ENCODE measurements at places on chromosomes 4 and X.
A peak's percentile ranks its signal among the peaks of the same experiment; 100 is the strongest.

- DNase-seq = no peak
Measured at GRCh38 chr4:184668511-184669114, 19.1 kb downstream of the PRIMPOL start.

DNA sequence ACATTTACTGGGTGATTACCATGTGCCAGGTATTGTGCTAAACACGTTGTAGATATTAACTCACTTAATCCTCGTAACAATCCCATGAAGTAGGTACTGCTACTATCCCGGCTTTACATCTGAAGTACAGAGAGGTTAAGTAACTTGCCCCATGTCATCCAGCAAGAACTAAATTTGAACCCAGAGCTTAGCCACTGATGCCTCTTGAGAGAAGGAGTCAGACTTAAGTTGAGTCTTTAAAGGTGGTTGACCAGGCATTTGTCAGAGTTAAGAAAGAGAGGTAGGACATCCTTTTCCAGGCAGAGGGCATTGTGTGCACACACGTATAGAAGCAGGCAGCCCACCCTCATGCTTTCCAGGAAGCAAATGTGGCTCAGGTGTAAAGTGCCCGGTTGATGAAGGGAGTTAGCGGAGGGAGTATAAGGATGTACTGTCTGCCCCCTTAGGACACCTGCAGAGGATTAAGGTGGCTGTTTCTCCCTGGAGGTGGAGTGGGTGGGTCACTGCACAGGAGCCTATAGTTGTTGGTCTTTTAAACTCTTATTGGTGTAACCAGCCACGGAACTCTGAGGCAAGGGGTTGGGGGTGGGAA lies 335 bp upstream of the CD38 start:
- no peak for DNase-seq

GRCh38 chr4:24330573-24330972 lies 253.8 kb downstream of the DHX15 start:
- DNase-seq = no peak

DNA sequence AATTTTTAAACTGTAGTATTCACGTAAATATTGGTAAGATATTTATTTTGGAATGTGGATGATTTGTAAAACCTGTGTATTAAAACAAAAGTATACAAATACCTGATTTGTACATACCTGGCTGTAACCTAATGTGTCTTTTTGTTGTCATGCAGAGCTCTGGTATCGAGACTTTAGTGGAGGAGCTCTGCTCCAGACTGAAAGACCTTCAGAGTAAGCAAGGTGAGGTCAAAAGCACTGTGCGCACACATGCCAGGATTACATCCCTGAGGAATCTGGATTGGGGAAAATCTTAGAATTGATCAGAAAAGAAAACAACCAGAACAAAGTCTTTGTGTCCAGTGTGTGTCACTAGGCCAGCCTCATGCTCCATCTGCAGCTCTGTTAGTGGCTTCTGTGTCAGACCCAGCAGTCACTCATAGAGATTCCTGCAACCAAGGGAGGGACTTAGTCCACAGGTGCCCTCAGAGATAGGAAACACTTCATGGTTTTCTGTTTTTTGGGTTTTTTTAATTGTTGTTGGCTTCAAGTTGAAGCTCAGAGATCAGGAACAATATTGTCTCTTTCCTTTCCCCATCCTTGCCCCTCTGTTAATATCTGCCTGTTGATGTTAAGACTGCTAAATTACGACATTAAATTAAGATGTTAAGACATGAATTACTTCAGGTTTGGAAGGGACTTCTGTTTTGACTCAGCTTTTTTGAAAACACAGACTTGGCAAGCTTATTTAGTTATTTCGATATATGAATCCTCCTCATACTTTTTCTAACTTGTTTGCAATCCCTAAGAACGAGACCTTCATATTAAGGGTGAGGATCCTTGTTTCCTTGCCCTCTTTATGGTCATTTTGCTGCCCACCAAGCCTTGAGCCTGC lies 52.4 kb upstream of the TBC1D14 start:
- DNase-seq = no peak

DNA sequence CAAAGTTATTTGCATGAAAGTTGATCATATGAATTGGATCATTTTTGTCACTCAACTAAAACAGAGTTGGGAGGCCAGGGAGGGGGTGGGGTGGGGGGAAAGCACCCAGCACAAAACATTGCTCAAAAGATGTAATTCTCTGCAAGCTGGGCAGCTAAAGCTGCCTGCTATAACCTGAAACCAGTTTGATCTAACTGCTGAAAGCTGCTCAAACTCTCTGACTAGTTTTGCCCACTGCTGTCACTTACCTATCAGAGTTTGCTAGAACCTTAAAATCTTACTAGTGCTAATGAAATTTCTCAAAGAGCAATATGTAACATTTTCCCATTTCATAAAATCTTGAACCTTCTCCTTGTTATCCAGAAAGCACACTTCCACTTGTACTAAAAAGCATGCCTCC lies 10.4 kb downstream of the CXCL8 start:
- DNase-seq = no peak

DNA sequence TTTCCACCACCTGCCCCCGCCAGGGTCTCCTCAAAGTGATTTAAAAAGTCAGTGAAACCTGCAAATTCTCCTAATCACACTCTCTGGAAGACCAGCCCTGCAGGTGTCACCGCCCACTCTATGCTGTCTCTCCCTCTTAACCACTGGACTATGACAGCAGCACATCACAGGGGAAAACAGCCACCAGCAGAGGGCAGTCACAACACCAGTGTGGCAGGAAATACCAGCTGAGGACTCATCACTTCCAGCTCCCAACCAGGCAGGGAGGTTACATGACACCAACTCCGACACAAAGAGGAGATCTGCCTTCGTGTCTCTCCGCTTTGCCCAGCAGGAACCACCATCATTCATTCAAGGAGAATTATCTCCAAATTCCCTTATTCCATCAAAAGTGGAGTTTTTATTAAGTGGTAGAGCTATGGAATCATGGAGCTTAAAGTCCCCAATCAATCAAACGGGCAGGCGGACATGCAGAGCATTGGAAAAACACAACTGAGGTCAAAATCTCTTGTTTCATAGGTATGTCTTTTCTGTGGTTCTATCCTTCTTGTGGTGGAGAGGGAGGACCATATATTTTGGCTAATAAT lies 91.3 kb downstream of the NSUN7 start:
- peak; percentile 51 for DNase-seq

- no peak for DNase-seq
Measured at GRCh38 chr4:109559625-109559982, 442 bp upstream of the MCUB start.

- no peak for DNase-seq
Measured at GRCh38 chr4:8769645-8770517, 101.8 kb downstream of the HMX1 start.

GRCh38 chr4:8528713-8529112 lies 51.5 kb upstream of the GPR78 start:
- DNase-seq = peak; percentile 28

- no peak for DNase-seq
Measured at GRCh38 chrX:40864972-40865371, 129.6 kb upstream of the MED14 start.

DNA sequence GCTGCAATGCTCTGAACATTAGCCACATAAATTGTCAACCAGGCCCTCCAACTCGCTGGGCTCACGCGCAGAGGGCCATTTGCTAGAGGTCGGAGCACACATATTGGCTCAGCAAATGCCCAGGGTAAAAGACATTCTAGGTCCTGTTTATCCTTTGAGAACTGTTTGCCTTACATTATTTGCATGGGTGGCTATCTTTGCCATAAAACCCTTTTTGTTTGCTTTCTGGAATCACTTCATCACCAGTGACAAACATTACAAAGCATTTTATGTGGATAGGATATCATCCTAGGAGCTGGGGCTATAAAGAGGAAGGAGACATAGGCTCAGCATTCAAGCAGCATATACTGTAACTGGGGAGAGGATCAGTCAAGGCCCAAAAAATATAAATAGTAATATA lies 149.2 kb upstream of the RAI2 start:
- DNase-seq = no peak

GRCh38 chr4:79857811-79858210 lies 215.2 kb downstream of the ANTXR2 start:
- DNase-seq = no peak

DNA sequence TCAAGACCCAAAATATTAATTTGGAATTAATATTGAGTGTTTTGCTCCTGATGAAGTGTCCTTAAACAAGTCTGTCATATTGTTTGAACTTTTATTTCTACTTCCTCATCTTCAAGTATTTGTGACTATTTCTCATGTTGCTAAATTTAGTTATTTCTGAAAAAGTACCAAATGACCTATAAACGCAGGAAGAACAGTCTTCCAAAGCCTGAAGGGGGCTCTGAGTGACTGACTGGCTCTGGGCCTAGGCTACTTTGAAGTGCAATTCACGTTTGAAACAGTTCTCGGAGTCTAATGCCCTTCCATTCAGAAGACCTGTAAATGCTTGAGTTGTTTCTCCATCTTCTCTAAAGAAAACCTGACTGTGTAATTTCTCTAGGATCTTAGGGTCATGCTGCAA lies 26.5 kb downstream of the GALNT7 start:
- no peak for DNase-seq

All from skeletal muscle cell (primary cell).